ENCODE measurements at places on chromosomes 12 and 14.

GRCh38 chr12:126021675-126022074, 956.4 kb downstream of the AACS start:
- DNase-seq: no peak

- DNase-seq: no peak
Observed at GRCh38 chr14:92650581-92651105, 97.8 kb downstream of the LGMN start.

GRCh38 chr12:56768424-56768823, 5.3 kb downstream of the HSD17B6 start:
- no peak for DNase-seq

GRCh38 chr12:104741077-104741476, 217.0 kb downstream of the SLC41A2 start:
- DNase-seq: no peak

DNA sequence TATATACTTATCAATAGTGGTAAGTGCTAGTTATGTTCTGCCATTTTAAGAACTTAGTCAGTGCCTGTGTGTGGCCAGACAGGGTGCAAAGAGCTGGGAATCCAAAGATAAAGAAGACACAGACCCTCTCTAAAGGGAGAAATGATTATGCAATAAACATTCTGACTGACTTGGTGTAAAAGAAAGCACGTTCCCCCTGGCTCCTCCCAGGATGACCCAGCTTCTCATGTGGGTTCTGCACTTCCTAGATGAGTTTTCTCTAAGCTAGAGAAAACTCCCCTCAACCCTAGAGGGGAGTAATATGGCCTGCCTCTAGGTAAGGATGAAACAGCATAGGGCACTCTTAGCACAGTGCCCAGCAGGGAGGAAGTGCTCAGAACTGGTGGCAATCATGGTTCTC, 231.2 kb downstream of the VRK1 start:
- no peak for DNase-seq

DNA sequence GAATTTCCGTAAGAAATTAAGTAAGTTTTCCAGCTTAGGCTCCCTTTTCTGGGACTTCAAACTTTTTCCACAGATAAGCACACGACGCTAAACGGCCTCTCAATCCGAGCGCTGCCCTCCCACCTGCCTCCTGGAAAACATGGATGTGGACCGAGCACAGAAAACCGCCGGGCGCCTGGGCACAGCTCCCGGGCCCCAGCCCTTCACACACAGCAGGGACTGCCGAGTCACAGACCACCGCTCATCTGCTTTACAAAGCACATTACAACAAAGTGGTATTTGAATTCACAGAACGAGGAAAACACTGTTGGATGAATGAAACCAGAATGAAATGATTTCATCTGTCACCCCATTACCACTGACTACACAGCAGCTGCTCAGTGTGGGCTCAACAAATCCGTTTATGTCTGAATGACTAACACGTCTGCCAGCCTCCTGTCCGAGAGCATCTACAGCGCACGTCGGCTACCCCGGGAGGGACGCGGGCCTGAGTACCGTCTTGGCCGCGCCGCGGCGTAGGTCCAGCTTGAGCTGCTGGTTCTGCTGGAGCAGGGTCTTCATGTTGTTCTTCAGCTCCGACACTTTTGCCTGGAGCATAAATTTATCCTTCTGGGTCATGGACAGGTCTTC, 13.1 kb upstream of the ANKLE2 start:
- DNase-seq: no peak

- no peak for DNase-seq
Observed at GRCh38 chr12:15886372-15887042, 4.3 kb downstream of the STRAP start.

DNA sequence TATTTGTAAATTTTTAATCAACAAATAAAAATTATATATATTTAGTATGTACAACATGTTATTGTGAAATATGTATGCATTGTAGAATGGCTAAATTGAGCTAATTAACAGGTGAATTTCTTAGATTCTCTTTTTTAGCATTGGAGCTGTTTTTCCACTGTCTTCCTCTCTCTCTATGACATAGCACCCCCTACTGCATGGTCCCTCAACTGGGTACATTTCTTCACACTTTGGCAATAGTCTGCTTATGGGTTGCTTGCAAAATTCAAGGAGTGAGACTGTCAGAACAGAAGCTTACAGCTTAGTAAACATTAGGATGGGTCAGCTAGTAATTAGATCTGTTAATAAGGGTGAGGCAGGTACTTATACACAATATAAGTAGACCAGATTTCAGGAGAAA, 658.5 kb upstream of the MGAT4C start:
- DNase-seq: no peak

- DNase-seq: no peak
Observed at GRCh38 chr14:64845878-64846277, 33.8 kb downstream of the SPTB start.

GRCh38 chr14:102901633-102902032, 20.8 kb upstream of the AMN start:
- DNase-seq: no peak

Data from stimulated activated naive CD8-positive, alpha-beta T cell treated with anti-CD3 and anti-CD28 coated beads, Interleukin-15, Interleukin-2, amounts not matched to agents 100 U/mL and 50 U/mL, for 24 hours (primary cell).